ENCODE measurements at places on chromosomes 2 and 18.

DNA sequence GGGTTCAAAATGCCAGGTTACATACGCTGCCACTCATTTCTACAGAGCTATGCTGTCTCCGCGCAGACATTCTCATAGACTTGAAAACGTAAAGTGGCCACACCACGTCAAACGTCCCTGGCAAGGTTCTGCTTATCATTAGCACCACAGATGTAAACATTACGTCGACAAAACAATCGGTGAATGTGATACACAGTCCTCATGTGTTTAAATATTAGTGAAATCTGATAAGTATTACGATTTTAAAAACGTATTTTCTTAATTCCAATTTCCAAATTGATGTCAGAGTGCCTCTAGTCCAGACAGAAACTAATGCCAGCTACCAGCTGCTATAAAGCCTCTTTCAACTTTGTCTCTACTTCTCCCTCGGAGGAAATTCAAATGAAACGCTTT lies 1.2 kb downstream of the STK17B start:
- DNase-seq: peak; percentile 54

GRCh38 chr2:226187616-226188015 lies 612.0 kb downstream of the IRS1 start:
- DNase-seq: no peak

- no peak for DNase-seq
Observed at GRCh38 chr18:28995319-28995718, 818.4 kb upstream of the CDH2 start.

- no peak for DNase-seq
Observed at GRCh38 chr2:143357966-143358365, 228.7 kb downstream of the ARHGAP15 start.

GRCh38 chr2:37827911-37828511 lies 97.1 kb upstream of the RMDN2 start:
- DNase-seq: no peak

- DNase-seq: peak; percentile 77
Observed at GRCh38 chr2:232444409-232445148, 11.4 kb upstream of the ALPI start.

GRCh38 chr2:128472789-128473174 lies 154.1 kb upstream of the HS6ST1 start:
- no peak for DNase-seq

- no peak for DNase-seq
Observed at GRCh38 chr18:49030692-49031443, 80.1 kb upstream of the SMAD7 start.
